ENCODE measurements at places on chromosomes 12 and 14. TPM values are rescaled to one million over a fixed set of nuclear protein-coding genes. Genes with fewer than 3 reads are reported as not detected.

RBM19 gene
- 13.1 TPM for total RNA-seq

P2RX7 gene
- total RNA-seq: 1.6 TPM

LMNTD1 gene
- total RNA-seq: not detected

CELA1 gene
- not detected for total RNA-seq

TGM1 gene
- 566 TPM for total RNA-seq

PTPRQ gene
- 0.31 TPM for total RNA-seq

CIROP gene
- not detected for total RNA-seq

KCNMB4 gene
- total RNA-seq: not detected

ACSM4 gene
- not detected for total RNA-seq

All from esophagus squamous epithelium (tissue), 5 donors.